ENCODE measurements at places on chromosomes 2 and 18. TPM values are rescaled to one million over a fixed set of nuclear protein-coding genes. Genes with fewer than 3 reads are reported as not detected.

- no peak for DNase-seq
Observed at GRCh38 chr2:155318710-155319109, 620.2 kb downstream of the KCNJ3 start.

DNA sequence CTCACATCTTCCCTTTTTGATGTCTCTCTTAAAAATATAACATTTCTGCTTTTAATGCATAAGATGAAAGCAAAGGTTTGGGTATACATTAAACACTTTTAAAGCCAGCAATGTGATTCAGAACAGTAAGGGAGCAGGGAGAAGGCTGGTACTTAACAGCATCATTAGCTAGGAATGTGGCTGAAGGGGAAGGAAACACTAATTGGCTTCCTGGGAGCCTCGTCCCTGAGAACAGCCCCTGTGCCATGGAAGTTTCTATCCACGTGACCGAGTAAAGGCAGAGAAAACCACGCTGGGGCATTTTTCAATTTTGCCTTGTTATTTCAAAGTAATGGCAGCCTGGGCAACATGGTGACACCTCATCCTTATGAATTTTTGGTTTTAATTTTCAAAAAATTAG is 109.2 kb upstream of the GPC1 start:
- DNase-seq = no peak

- DNase-seq = no peak
Observed at GRCh38 chr2:241125626-241126025, 23.5 kb upstream of the MTERF4 start.

DNA sequence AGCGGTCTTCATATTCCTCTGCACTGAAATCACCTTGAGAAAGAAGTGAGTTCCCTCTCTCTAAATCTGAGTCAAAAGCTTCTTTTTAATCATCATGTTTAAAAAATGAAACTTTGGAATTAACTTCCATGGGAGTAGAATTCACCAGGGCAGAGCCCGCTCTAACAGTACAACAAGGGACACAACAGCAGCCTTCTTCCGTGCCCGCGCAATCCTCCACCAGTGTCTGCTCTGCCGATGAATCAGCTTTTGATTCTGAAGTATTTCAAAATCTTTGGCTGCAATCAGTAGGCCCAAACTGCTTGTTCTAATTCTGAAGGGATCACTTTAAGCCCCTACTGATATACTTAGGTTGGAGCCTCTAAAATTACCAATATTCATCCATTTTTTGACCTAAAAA is 76.9 kb downstream of the USP40 start:
- no peak for DNase-seq

- DNase-seq = no peak
Observed at GRCh38 chr2:240705204-240705791, 13.6 kb downstream of the AQP12A start.

DNA sequence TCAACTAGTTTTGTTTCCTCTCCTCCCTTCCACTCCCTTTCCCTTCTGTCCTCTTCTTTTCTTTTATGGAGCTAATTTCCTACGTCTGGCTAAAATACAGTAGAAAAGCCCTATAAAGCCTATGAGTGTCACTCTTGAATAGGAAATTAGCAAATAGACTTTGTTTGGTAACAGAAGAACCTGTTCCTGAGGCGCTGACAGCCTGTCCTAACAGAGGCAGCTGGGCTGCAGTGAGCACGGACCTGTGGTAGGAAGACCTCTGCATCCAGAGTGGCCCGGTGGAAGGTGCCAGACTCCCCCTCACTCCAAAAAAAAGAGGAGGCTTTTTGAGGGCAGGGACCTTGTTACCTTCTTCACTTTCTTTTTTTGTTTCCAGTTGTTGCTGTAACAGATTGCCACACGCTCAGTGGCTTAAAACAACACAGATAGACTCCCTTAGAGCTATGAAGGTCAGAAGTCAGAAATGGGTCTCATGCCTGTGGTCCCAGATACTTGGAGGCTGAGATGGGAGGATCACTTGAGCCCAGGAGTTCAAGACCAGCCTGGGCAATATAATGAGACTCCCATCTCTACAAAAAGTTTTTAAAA is 81.2 kb upstream of the TXNDC2 start:
- no peak for DNase-seq

DNA sequence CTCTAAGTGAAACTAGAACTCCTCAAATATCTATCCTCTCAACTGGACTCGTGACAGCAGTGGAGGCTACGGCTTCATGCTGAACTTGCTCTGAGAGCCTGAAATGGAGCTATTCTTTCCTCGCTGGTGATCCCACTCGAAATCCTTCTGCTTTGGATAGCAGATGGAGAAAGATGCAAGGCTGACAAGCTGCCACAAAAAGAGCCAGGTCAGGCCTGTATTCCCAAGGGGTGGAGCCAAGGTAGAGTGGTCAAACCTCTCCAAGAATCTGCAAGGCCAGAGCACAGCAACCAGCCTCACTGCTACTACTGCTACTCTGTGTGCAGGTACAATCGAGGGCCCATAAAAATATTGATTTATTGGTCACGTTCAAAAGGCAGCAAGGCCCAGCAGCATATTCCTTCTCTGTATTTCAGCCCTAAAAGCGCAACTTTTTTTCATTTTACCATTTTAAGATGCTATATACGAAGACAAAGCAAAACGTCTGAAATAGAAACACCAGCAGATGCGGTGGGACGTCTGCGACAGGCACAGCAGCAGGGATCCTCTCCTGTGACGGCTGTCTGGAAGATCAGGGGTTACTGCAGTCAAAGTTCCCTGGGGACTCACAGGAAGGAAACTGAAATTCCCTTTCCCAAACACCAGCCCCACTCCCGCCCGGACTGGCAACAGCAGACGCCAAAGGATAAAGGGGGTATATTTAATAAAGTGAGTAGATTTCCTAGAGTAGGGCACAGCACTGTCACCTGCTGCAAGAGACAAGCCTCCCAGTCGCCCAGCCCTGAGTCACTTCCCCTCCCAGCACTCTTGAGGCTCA is 2.4 kb downstream of the SPRED2 start:
- DNase-seq = no peak

DNA sequence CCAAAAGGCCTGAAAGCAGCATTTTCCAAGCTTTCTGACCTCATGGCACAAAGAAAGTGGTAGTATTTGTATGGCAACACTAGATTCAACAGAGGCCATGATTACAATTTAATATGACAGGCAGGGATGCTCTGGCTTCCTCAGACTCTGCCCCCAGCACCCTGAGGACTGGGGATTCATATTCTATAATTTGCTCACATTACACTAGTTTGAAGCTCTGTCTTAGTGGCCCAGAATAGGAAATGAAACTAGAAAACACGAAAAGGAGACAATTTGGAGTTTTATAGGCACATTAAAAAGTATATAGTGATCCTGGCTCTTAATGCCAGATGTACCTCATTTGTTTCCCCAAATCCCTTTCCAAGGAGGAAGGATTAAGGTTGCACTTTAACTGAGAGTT is 173.0 kb upstream of the STK17B start:
- DNase-seq = no peak

GRCh38 chr2:239826376-239826775 is 198.8 kb downstream of the NDUFA10 start:
- DNase-seq = no peak

- no peak for DNase-seq
Observed at GRCh38 chr2:100876231-100876860, 56.4 kb downstream of the NPAS2 start.

GRCh38 chr2:127067620-127068350 is 39.2 kb downstream of the BIN1 start:
- peak; percentile 87 for DNase-seq

DNA sequence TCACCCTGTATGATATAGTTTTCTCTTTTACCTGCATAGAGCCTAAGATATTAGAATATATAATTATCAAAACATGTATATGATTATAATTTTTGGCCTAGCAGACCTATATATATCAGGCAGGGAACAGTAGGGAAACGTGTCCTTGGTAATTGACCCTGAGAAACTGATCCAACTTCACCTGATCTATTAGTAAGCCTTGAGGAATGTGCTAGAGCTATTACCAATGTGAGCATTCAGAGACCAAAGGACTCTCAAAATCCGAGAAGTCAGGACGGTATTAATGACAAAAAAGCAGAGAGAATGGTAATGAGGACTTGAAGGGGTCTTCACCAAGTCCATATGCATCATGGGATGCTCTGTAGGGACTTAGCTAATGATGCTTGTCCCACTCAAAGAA is 571.9 kb downstream of the CPS1 start:
- DNase-seq = no peak

DNA sequence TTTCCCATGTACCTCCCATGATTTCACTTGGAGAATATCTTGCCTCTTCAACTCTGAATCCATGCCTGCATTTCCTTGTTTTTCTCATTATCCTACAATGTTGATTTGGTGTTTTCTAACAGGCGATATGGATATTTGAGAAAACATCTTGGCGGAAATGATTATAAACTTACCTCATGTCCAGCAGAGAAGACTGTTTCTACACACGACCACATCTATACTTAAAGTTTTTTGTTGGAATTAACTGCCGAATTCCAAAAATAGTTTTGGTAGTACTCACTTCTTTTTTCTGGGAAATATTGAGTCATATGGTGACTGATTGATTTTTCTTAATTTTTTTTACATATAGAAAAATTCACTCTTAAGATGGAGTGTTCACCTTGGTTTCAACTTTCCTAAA is 41.4 kb upstream of the TMEFF2 start:
- DNase-seq = no peak

GRCh38 chr2:36165132-36165531 is 190.4 kb upstream of the CRIM1 start:
- DNase-seq = no peak

DNA sequence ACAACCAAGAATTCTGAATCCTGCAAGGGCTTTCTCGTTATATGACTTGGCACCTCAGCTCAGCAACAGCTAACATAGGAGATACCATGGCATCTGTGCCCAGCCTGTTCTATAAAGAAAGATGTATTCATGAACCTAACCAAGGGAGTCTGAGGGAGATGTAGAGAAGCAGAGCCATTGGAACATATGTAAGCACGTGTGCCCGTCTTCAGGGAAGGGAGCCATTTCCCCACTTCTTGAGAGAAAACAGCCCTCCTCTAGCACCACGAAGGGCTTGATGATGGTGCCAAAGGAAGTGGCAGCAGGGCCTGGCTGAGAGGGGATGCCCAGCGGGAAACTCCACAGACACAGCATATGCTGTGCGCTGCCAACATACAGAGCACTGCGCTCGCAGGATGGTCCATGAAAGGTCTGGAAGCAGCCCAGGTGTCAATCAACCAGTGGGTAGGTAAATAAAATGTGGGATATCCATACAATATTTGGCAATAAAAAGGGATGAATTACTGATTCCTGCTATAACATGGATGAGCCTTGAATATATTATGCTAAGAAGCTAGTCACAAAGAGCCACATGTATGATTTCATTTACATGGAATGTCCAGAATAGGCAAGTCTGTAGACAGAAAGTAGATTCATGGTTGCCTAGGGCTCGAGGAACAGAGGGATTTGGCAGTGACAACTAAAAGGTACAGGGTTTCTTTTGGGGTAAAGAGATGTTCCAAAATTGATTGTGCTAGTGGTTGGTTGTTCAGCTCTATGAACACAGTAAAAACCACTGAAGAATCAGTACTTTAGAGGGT is 16.1 kb downstream of the TMEM247 start:
- DNase-seq = no peak

DNA sequence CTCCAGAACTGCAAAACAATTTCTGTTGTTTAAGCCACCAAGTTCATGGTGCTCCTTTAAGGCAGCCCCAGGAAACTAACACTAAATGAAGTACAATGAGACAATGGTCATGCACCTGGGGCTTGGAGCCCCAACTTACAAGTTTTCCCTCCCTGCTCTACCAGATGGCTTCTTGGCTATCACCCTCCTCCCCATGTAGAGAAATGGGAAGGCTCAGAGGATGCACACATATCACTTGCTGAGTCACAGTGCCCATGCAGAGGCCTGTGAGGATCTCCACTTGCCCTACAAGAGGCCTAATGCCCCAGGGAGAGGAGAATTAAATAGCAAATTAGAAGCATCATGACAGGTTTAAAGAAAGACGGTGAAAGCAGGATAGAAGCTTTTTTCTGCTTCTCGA is 270.9 kb downstream of the TTC32 start:
- DNase-seq = no peak

GRCh38 chr2:190707726-190708125 is 58.8 kb downstream of the NAB1 start:
- DNase-seq = no peak

GRCh38 chr2:119950966-119951365 is 61.9 kb upstream of the EPB41L5 start:
- no peak for DNase-seq

DNA sequence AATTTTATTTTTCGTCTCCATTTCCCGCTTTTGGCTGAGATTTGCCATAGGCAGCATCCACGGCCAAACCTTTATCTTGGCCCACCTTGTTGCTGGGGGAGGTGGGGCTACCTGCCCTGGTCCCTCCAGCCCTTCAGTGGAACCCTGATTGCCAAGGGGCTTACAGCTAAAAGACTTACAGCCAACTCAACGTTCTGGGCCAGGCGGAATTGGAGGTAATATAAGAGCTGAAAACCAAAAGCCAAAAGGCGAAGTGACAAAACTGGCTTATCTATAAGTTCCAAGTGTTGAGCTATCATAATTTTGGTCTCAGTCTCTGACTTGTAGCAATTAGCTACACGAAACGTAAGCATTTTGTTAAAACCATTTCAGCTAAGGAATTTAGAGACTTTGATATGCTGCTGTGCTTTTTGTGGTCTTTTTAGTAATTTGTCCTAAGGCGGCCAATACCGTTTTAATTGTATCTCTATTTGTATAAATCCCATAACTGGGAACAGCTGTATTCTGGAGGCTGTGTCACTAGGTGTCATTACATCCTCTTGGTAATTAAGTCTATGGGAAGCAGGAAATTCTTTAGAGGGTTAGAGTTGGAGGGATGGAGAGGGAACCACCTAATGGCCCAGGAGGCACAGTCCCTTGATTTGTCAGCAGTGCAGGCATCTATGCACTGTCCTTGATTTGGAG is 24.0 kb downstream of the PDCD1 start:
- DNase-seq = no peak

DNA sequence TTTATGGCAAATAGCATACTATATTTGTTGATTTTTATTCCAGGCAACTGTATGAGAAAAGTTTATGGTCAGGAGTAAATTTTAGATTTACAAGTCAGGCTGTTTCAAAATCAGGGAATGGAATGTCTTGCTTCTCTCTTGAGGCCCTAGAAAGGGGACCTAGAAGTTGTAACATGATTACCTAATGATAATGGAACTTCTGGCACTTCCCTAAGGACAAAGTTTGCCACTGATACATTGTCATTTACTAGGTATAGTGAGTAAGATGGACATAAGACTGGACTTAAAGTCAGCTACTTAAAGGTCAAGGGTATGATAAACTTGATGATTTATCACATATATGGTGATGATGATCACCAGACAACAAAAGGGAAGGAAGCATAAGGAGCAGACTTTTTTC is 103.3 kb upstream of the VRK2 start:
- DNase-seq = no peak

DNA sequence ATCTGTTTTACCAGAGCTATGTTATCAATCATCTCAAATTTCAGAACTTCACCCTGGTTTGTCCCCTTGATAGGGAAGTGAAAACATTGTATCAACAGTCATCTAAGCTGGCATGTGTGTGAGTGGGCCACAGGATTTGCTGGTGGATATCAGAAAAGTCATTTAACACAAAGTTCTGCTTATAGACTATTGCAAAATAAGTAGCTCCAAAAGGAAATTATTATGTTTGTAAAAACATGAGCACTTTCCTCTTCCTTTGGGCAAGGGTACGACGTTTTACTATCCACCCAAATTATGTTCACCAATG is 20.7 kb upstream of the COPS8 start:
- DNase-seq = no peak

The TMEM247 gene
- not detected for polyA plus RNA-seq

The CDH19 gene
- not detected for polyA plus RNA-seq

The WDR33 gene
- polyA plus RNA-seq = 12.4 TPM

The HOXD3 gene
- 0.81 TPM for polyA plus RNA-seq

The TMEM200C gene
- not detected for polyA plus RNA-seq

The RFTN2 gene
- 0.08 TPM for polyA plus RNA-seq

The ATP8B1 gene
- polyA plus RNA-seq = 43.8 TPM

Data from SK-N-SH (cell line).